ENCODE measurements at places on chromosomes 13 and 19.

- DNase-seq = no peak
Measured at GRCh38 chr13:43389573-43389972, 366.2 kb downstream of the DNAJC15 start.

GRCh38 chr19:14119644-14120496, 2.3 kb upstream of the PRKACA start:
- DNase-seq = no peak

DNA sequence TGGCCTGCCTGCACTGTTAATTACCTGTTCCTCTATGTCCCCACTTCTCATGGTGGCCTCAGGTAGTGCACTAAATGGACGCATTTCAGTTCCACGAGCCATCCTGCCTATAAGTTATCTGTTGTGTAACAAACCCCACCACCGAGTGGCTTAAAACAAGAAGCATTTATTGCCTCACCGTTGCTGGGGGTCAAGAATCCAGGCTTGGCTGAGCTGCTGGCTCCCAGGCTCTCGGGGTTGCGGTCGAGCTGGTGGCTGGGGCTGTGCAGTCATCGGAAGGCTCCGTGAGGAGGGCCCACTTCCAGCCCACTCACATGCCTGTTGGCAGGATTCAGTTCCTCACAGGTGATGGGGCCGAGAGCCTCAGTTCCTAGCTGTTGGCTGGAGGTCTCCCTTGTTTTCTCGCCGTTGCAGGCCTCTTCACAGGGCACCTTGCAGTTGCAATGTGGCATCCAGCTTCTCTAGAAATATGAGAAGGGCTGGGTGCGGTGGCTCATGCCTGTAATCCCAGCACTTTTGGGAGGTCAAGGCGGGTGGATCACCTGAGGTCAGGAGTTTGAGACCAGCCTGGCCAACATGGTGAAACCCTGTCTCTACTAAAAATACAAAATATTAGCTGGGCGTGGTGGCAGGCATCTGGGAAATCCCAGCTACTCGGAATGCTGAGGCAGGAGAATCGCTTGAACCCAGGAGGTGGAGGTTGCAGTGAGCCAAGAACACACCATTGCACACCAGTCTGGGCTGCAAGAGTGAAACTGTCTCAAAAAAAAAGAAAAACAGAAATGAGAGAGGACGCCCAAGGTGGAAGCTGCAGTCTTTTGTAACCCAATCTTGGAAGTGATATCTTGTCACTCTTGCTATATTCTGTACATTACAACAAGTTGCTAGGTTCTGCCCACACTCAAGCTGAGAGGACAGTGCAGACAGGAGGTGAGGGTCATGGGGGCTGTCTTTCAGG, 6.5 kb upstream of the PTOV1 start:
- DNase-seq = no peak

DNA sequence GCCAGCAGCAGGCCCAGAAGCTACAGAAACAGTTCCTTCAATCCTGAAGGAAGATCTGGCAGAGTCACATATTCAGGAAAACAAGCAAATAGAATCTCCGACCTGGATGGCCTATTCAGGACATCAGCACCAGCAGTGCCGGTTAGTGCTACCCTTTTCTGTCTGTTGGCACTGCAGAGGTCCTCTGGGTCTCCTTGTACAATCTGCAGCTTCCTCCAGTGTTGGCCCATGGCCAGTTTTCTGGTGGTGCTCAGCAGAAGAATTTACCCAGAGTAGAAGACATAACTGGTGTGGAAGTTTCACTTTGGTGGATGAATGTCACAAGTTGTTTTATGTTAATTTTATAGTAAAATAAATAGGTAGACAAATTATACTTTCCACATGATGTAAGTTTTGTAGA, 498.1 kb downstream of the COG6 start:
- no peak for DNase-seq

GRCh38 chr13:92321174-92321573, 905.4 kb upstream of the GPC6 start:
- no peak for DNase-seq

GRCh38 chr13:112058941-112059340, 8.0 kb upstream of the SOX1 start:
- DNase-seq = no peak

GRCh38 chr13:42788601-42789000, 7.2 kb downstream of the FAM216B start:
- no peak for DNase-seq

- no peak for DNase-seq
Measured at GRCh38 chr13:97621631-97622030, 187.7 kb downstream of the RAP2A start.

- DNase-seq = no peak
Measured at GRCh38 chr13:78168981-78169380, 250.3 kb upstream of the EDNRB start.
